ENCODE measurements at places on chromosomes 6 and 20.
A peak's percentile ranks its signal among the peaks of the same experiment; 100 is the strongest.

DNA sequence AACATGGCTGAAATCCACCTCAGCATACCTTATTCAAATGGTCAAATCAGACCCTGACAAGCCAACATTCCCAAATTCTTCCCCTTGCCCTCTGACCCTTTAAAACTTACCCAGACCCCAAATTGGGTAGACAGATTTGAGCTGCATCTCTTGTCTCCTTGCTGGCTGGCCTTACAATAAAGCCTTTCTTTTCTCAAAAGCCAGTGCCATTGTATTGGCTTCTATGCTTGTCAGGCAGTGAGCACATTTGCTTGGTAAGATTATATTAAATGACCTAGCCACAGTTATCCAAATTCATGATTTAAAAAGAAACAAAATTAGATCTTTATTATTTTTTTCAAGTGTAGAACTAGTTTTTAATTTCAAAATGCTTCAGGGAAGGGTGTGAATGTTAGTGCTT, 67.8 kb upstream of the FAM83B start:
- peak; percentile 51 for DNase-seq

- DNase-seq, result peak; percentile 38
Observed at GRCh38 chr6:118650582-118651281, 659 bp downstream of the CEP85L start.

DNA sequence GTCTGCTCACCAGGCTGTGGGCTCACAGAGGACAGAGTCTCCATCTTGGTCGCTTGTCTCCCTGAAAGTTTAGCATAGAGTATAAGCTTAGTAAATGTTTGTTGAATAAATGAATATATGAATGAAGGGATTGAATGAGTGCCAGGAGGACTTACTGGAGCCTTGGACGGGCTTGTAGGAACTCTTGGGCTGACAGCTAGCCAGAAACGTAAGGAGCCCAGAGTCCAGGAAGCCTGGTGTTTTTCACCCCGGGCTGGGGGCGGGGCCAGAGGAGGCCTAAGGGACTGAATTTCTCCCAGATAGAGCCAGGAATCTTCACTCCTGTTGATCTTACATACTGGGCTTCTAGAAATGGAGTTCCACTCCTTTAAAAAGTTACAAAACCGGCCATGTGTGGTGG, 68.5 kb upstream of the SRSF6 start:
- DNase-seq, result no peak

GRCh38 chr6:27293436-27294098, 18.5 kb downstream of the POM121L2 start:
- no peak for DNase-seq

- no peak for DNase-seq
Observed at GRCh38 chr20:58402827-58403226, 13.8 kb downstream of the VAPB start.

DNA sequence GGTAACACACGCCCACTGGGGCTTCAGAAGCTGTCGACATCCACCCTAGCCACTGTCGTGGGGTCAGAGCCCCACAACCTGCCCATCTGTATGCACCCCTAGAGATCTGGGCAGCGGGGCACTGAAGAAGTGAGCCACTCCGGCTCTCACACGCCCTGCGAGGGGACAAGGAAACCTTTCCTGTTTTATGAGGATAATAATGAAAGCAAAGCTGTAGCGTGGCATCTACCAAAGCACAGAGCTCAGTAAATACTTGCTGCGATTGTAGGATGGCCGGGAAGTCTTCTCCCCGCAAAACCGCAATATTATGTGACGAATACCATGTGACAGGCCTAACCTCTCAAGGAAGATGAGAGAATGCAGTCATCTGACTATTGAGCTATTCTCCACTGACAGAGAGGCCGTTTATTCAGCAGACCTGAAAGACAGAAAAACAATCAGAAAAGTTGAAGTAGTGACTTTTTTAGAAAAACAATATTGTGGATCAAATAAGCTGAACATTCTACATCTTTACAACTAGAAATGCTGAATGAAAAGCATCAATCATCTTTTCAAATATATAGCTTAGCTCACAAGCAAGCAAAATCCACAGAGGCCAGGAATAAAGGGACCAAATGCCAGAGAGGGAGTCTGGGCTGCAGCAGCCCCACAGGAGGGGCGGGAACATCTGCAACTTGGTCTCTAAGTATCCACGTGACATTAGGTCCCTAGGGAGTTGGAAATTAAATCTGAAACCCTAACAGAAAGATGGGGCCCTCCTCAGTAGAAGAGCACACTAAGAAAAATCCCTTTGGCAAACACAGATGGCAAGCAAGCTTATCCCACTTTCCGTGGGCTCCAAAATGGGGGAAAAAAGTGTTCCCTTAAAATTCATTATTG, 207.8 kb downstream of the TTLL2 start:
- DNase-seq, result peak; percentile 55

DNA sequence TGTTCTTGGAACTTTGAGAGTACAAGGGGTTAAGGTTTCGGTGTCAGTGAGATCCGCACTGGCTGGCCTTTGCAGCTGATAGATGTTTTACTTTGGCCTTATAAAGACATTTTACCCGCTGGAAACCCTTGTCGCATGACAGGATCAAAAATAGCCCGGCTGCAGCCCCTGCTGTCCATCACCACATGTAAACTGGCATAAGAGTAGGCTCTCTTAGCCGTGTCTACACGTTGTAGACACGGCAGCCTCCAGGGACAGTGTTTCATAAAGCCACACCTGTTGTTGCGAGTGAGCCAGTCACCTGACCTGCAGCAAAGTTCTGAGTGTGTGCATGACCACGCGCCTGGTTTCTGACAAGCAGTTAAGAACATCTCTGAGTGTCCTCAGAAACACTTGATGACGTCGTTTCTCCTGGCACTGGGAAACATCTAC, 8.5 kb downstream of the RBM24 start:
- DNase-seq, result no peak

DNA sequence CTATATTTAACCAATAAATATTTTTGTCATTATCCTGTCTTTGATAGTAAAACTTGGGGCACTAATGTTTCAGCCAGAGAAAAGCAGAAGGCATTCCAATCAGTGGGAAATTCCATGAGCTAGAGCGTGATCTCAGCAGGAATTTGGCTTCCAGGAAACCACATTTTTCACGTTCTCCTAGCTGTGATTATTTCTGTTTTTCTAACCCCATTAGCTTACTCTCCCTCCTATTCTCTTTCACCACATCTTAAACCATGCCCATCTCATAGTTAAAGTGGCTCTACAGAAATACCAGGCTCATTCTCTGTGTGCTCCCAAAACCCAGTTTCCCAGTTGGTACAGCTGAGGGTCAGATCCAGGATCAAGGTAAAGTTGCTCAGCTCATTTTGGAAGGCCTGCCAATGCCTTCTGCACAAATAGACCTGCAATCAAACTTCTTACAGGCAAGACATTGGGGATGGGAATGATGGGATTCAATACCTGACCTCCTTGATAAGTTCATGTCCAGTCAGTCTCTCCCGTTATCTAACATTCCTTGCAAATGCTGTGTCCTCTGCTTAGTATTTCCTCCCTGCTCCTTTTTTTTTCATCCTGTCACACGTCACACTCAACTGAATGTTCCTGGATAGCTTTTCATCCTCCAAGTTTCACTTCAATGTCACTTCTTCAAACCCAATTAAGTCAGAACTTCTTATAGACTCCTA, 33.1 kb upstream of the TMEM30A start:
- DNase-seq, result no peak

DNA sequence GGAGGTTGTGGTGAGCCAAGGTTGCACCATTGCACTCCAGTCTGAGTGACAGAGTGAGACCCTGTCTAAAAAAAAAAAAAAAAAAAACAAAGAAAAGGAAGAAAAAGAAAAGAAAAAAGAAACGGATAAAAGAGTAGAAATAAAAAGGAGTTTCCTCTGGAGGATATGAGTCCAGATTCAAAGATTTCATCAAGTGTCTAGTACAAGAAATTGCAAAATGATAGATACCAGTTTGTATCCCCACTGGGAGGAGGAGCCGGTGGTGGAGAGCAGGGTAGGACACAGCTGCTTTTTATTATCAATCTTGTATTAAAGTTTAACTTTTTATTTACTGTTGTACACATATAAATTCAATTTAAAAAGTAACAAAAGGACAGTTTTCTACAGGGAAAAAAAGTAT, 113.9 kb downstream of the BMP7 start:
- no peak for DNase-seq

DNA sequence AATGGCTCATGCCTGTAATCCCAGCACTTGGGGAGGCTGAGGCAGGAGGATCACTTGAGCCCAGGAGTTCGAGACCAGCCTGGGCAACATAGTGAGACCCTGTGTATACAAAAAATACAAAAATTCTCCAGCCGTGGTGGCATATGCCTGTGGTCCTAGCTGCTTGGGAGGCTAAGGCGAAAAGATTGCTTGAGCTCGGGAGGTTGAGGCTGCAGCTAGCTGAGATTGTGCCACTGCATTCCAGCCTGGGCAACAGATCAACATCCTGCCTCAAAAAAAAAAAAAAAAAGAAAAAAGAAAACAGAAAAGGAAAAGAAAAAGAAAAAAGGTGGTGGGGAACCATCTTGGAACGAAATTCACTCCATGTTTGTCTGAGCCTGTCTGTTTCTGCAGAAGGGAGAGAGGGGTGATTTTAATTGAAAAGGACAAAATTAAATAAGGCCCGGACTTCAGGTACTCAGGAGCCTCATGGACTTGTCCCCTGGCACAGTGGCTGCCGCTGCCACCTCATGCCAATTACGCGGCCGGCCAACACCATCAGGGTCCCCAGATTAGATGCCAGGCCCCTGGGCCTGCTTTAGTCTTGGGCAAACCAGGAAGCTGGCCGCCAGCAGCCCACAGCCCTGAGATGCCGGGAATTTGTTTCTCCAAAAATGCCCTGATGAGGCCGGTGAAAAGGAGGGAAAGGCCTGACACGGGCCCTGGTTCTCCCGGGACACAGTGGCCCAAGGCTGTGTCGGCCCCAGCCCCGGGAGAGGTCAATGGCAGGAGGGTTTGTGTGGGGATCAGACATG, 37.8 kb upstream of the STX16 start:
- DNase-seq, result no peak

GRCh38 chr20:63215101-63216040, 560 bp downstream of the YTHDF1 start:
- no peak for DNase-seq

GRCh38 chr6:38057994-38058393, 238.5 kb downstream of the ZFAND3 start:
- no peak for DNase-seq

DNA sequence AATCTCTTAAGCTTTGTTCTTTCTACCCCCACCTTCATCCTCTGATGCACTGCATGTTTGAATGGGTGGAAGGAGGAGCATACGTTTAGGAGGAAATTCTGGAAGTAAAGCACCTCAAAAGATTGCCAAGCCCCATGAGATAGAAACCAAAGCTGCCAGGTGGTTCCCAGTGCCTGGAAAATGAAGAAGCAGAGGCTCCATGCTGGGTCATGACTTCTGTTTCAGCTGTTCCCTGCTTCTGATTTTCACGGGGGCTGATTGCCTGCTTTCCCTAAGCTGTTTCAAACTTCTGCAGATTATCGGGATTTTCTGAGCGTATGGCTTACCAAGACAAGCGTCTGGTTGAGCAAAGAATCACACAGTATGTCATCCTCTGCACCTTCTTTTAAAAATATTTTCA, 87.5 kb upstream of the SYNDIG1 start:
- DNase-seq, result no peak

- no peak for DNase-seq
Observed at GRCh38 chr6:84150705-84151104, 76.7 kb downstream of the CEP162 start.

DNA sequence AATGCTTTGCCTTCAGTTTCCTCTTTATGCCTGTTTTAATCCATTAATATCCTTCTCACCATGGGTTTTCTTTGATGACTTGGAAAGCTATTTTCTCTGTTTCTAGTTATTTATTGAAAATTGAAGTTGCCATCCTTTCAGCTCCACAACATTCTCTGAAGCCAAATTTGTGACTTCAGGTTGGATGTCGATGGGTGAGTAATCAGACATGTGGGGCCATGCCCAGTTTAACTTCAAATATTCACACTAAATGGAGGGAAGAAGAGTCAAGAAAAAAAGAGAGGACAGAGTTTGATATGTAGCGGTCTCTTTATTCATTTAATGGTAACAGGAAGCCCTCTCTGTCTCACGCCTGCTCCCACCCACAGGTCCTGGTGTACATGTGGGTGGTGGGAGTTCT, 89.1 kb upstream of the RIPOR2 start:
- DNase-seq, result no peak

DNA sequence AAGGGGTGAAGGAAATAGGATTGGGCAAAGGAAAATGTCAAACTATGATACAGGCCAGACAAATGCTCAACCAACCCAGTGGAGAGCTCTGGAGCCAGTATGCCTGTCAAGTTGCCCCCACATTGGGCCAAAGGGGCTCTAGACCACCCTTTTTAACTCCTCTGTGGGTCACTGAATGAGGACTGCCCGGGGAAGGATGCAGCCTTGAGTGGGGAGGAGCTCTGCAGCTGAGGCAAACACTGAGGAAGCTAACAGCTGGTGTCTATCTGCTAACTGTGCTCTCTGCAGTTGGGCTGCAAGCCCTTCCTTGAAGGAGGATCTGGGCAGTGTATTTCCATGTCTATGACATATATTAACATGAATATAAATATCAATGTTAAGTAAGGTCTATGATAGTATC, 98.4 kb upstream of the PRSS16 start:
- no peak for DNase-seq

- no peak for DNase-seq
Observed at GRCh38 chr20:44746367-44747165, 901 bp downstream of the KCNK15 start.

DNA sequence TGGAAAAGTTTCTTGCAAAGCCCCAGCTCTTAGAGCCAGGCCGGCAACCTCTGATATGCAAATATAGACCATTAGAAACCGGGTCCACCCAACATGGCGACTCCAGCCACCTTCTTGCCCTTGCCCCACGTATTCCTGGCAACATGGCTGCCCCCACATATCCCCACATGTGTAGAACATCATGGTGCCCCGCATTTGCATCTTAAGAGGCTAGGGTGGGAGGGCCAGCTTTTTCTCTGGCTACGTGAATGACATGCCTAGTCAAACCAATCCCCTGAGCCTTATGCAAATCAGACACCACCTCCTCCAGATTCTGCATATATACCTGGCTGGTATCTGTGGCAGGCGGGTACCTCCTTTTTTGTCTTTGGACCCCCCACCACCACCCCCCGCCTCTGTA, 106.1 kb upstream of the PTPRT start:
- no peak for DNase-seq

- DNase-seq, result no peak
Observed at GRCh38 chr6:148987982-148988381, 241.2 kb downstream of the UST start.

- peak; percentile 78 for DNase-seq
Observed at GRCh38 chr20:51750037-51750769, 18.0 kb downstream of the ATP9A start.

- no peak for DNase-seq
Observed at GRCh38 chr6:109298605-109299264, 83.5 kb downstream of the CD164 start.

- DNase-seq, result no peak
Observed at GRCh38 chr6:8108759-8109539, 6.6 kb upstream of the EEF1E1 start.

- DNase-seq, result no peak
Observed at GRCh38 chr6:75204217-75204958, 1.5 kb downstream of the COL12A1 start.

DNA sequence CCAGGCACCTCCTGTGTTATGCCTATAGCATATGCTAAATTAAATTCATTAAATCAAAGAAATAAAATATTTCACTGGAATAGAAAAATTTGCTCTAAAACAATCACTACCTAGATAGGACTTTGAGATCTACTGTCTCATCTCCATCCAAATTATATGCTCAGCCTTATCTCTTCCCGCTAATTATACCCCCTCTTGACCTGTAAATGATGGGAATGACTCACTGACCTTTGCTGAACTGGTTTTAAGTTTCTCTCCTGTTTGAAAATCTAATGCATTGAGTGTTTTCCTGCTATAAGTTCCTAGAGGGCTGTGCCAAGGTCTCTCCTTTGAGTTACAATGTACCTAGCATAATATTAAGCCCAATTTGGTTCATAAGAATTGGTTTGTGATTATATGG, 110.1 kb downstream of the BMP2 start:
- DNase-seq, result no peak
